CD4-positive, alpha-beta T cell treated with Interleukin-12 subunit alpha and Interleukin-12 subunit beta, for 1 hour (primary cell): ENCODE measurements at places on chromosomes 12 and 14.
A peak's percentile ranks its signal among the peaks of the same experiment; 100 is the strongest.

DNA sequence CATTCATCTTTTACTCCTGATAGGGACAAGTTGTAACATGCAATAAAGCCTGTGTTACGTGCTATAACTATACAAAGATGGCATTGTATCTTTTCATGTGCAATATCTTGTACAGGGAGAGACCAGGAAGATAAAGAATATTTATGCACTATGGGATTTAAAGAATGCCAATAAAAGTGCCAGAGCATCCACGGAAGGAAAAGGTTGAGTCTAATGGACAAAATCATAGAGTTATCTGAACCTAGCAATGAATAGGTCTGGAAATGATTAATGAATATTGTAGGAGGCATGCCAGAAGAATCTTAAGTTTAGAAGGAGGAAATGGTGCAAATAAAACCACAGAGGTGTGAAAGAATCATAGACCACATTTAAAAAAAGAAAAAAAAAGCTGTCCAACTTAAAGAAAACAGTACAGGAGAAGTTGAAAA is 263.9 kb downstream of the KCNC2 start:
- peak; percentile 1 for DNase-seq

- no peak for DNase-seq
Observed at GRCh38 chr14:101862177-101862576, 100.7 kb downstream of the PPP2R5C start.

DNA sequence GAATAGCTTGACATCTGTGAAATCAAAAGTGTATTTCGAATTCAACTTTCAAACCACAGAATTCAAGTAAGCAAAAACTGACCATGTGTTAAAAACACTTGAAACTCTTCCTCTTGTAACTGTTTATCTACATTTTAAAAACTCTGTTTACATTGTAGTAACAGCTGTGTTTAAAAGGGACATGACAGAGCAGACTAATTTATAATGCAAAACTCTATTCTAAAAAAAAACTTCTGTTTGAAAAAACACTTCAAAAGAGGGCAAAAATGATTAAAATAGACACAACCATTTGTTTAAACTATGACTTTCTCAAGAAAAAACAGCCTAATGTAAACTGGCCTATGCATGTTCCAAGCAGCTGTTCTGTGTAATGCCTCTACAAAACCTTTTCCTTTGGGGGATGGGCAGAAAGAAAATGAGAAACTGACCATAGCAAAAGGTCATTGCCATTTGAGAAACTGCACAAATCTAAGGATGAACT is 149.1 kb upstream of the HMGA2 start:
- DNase-seq, result no peak

- no peak for DNase-seq
Observed at GRCh38 chr14:47022721-47023120, 371.1 kb upstream of the RPL10L start.

GRCh38 chr12:115481141-115481540 is 796.4 kb downstream of the MED13L start:
- no peak for DNase-seq

DNA sequence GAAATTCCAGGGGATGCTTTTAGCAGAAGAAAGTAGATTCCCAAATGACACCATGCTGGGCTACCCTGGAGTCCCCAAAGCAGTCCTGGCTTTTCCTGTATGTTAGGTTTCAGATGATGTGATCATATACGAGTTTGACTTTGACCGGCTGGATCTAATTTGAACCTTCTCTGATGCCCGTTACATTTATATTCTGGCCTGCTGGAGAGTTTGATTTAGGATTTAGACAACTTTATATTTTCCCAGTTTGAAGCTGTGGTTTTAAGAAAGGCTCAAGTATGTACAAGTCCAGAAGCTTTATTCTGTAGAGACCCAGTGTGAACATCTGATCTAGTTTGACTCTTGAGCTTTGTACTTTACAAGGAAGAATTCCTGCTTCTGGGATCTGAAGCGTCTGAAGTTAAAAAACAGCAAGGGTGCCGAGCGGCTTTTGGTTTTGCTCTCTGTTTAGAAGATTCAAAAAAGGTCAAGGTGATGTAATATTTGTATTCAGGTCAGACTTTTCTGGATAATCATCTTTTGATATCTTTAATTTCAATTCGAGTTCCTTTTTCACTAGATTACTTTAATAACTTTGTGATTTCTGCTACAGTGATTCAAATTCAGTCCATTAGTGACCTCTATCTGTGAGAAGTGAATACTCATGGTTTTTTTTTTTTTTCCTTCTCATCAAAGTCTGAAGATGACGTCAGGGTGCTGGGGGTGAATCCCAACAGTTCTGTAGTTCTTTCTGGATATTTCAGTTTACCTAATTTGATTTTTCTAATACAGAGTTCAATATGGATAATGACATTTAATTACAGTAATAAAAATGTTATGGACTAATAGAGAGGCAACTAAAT is 6.3 kb downstream of the FLRT2 start:
- no peak for DNase-seq

- no peak for DNase-seq
Observed at GRCh38 chr12:69843608-69844007, 18.6 kb downstream of the MYRFL start.

GRCh38 chr12:43758247-43758727 is 303 bp downstream of the PUS7L start:
- no peak for DNase-seq

GRCh38 chr14:53384536-53384935 is 231.4 kb upstream of the DDHD1 start:
- DNase-seq, result no peak

DNA sequence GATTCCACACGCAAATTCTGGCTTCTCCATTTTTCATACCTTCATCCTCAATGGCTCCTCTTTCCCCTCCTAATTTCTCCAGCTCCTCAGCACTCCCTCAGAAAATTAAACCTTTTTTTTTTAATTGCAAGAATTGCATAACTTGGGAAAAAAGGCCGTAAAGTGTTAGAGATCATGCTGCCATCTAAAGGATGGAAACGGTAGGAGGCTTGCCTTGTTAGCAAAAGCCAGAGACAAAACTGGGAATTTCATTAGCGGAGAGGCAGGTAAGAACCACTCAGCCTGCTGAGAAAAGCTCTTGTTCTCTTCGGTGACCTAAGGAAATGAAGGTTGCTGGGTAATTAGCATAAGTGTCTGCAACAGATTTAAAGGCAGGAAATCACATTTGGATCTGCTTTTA is 204.3 kb downstream of the AEBP2 start:
- no peak for DNase-seq

GRCh38 chr14:99066378-99066777 is 205.6 kb downstream of the BCL11B start:
- no peak for DNase-seq

DNA sequence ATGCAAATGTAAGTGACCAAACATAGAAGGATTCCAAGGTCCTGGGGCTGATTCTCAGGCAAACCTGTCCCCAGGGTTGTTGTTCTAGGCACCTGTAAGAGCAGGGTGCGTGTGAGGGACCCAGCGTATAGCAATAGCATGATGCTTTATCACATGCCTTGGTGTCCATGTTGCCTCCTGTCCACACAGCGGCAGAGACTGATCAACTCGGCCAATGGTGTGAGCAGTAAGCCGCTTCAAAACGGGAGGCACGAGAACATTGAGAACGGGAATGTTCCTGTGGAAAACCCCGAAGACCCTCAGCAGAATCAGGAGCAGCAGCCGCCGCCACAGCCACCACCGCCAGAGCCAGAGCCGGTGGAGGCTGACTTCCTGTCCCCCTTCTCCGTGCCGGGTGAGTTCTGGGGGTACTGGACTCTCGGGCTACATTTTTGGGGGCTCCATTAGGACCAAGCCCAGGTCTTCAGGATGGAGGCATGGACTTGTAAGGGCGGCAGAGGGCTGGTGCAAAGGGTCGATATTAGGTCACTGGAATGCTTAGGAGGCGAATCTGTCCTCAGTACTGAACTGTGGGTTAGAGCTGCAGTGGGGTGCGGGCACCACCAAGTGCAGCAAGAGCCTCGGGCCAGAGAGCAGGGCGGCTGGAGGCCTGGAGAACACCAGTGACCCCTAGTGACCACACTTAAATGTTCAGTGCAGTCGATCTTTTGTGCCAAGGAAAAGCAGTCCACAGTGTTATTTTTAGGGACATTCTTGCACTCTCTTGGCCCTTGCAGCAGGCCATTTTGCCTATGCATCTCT is 57.2 kb upstream of the RIN3 start:
- DNase-seq, result peak; percentile 12

- no peak for DNase-seq
Observed at GRCh38 chr12:132391326-132392041, 62.1 kb upstream of the GALNT9 start.

- DNase-seq, result no peak
Observed at GRCh38 chr14:70793637-70794036, 15.7 kb downstream of the MAP3K9 start.

GRCh38 chr14:68934066-68934465 is 45.0 kb downstream of the ACTN1 start:
- DNase-seq, result no peak

- DNase-seq, result no peak
Observed at GRCh38 chr14:47763188-47763854, 87.9 kb upstream of the MDGA2 start.

- DNase-seq, result no peak
Observed at GRCh38 chr12:111274777-111275176, 94.1 kb downstream of the PHETA1 start.

GRCh38 chr12:130288206-130288605 is 49.5 kb upstream of the PIWIL1 start:
- DNase-seq, result no peak

DNA sequence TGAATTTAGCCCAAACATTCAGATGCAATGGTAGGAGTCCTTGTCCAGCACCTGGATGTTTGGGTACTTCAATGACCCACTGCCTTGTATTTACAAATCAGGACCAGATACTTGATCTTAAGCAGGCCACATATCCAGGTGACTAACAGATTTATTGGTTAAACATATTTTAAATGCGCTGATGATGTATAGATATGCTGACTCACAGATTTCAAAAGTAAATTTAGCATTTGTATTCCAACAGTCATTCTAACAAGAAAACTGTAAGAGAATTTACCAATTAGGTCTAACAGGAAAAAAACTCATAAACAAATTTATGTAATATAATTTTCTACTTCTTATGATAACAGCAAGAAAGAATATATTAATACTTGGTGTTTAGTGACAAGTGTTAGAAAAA is 29.4 kb upstream of the MYF6 start:
- no peak for DNase-seq

DNA sequence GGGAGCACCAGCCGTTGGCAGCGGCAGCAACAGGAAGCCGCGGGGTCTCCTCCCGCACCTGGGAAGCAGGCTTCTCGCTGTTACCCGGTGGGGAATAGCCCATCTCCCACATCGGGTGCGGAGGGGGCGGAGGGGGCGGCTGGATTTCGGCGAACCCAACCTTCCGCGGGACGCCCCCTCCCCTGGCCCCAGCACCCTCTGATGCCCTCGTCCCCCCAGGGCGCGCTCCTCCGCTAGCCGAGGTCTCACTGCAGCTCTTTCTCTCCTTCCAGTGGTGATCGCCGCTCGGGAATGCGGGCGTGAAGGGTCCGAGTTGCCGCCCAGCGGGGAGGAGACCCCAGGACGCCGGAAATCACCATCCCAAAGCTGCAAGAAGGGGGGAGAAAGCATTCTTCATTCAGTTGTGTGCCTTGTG is 303 bp downstream of the SAMD4A start:
- no peak for DNase-seq

- DNase-seq, result no peak
Observed at GRCh38 chr12:76341436-76342030, 6.7 kb downstream of the BBS10 start.

GRCh38 chr14:69072584-69072983 is 80.3 kb downstream of the DCAF5 start:
- DNase-seq, result no peak
